Stimulated activated CD8-positive, alpha-beta memory T cell treated with anti-CD3 and anti-CD28 coated beads, Interleukin-2, amount 100 ng/mL, for 1 hour (primary cell): ENCODE measurements at places on chromosomes 4 and X.

GRCh38 chr4:104302731-104303130 lies 192.0 kb downstream of the CXXC4 start:
- DNase-seq: no peak

- no peak for DNase-seq
Observed at GRCh38 chrX:39499996-39500395, 597.8 kb downstream of the BCOR start.

GRCh38 chr4:40555176-40555900 lies 74.3 kb downstream of the RBM47 start:
- DNase-seq: no peak

DNA sequence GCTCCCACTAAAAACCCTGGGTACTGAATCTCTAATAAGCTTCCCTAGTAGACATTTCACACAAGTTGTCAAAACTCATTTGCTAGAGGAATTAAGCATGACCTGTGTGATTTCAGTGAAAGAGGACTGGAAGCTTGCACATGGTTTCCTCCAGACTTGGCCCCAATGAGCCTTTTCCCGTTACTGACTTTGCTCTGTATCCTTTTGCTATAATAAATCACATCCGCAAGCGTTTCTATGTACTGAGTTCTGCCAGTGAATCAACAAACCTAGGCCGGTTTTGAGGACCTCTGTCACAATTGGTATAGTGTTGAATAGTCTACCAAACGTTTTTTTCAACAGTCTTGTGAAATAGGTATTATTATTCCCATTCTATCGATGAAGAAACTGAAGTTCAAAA lies 8.2 kb downstream of the ATP11C start:
- no peak for DNase-seq

- DNase-seq: no peak
Observed at GRCh38 chrX:14956813-14957582, 83.8 kb downstream of the MOSPD2 start.

DNA sequence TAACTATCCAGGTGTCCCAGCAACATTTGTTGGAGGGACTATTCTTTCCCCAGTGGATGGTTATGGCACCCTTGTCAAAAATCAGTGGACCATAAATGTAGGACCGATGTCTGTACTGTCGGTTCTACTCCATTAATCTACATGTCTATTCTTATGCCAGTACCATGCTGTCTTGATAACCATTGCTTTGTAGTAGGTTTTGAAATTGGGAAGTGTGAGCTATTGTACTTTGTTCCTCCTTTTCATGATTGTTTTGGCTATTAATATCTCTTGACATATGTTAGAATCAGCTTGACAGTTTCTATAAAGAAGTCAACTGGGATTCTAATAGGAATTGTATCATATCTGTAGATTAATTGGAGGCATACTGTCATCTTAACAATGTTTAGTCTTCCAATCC lies 112.7 kb downstream of the HNRNPD start:
- DNase-seq: no peak

DNA sequence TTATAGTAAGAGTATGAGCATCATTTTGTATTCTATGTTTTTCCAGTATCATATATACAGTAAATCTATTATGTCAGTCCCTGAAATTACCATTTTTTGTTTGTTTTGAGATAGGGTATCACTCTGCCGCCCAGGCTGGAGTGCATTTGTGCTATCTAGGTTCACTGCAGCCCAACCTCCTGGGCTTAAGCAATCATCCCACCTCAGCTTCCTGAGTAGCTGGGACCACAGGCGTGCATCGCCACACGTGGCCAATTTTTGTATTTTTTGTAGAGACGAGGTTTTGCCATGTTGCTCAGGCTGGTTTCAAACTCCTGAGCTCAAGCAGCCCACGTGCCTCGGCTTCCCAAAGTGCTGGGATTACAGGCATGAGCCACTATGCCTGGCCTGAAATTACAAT lies 85.6 kb downstream of the ZNF330 start:
- no peak for DNase-seq

DNA sequence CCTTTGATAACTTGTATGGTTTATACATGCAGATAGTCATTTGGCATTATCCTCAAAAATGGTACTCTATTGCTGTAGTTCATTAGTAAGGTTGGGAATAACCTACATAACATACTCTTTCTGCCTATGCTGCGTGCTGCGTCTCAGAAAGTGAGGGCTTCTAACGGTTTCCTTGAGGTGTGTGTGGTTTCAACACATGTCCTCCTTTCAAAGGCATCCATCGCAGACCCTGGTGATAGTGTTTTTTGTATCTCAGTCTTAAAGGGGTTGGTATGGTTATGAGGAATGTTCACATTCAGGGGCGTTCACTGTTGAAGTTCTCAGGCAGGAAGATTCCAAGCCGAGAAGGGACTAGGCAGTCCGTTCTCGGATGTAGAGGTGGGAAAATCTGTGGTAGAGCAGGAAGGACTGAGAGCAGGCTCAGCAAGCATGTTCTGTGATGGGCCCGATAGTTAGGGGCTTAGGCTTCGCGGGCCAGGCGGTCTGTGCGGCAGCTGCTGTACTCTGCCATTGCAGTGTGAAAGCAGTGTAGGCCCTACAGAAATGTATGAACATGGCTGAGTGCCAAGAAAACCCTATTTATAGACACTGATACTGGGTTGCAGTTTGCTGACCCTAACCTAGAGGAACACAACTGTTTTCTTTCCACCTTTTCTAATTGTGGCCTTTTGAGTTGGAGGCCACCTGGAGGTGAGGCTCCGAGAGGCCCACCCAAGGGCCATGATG lies 123.2 kb downstream of the GPR143 start:
- no peak for DNase-seq

GRCh38 chr4:162485486-162485885 lies 321.7 kb upstream of the FSTL5 start:
- no peak for DNase-seq

DNA sequence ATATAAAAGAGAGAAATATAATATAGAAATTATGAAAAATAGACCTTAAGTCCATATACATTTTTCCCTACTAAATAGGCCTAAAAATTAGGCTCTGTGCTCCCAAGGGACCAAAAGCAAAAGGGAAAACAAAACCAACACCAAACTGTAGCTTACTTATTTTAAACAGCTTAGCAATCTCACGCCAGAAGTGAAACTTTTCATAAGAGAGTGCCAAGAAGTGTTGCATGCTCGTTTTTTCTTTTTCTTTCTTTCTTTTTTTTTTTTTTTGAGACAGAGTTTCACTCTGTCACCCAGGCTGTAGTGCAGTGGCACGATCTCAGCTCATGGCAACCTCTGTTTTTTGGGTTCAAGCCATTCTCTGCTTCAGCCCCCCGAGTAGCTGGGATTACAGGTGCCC lies 250.4 kb downstream of the TMA16 start:
- DNase-seq: no peak

DNA sequence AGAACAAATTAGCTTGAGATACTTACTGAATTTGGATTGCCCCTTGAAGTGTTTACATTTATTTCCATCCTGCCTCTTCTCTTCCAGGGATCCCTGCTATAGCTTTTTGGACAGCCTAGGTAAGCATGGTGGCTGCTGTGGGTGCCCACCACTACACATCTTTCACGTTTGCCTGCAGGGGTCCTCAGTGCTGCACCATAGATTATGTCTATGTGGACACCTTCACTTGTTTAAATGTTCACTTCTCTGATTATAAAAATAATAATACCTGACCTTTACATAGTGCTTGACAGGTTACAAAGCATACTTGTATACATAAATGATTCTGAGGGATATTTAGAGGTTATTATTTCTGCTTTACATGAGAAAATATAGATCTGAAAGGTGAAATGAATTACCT lies 67.9 kb upstream of the SLC4A4 start:
- no peak for DNase-seq

DNA sequence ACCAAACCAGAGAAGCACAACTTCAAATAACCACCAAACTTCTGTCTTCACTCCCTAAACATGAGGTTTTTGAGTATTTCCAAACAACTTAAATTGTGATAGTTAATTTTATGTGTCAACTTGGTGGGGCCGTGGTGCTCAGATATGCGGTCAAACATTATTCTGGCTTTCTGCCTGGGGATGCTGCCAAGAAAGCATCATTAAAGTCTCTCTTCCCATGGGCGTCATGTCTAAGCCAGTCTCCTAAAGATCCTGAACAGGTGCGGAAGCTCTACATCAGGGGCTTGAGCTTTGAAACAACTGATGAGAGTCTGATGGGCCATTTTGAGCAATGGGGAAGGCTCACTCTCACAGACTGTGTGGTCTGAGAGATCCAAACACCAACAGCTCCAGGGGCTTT lies 24.1 kb upstream of the SOD3 start:
- DNase-seq: no peak

- no peak for DNase-seq
Observed at GRCh38 chrX:123773258-123773988, 40.6 kb upstream of the THOC2 start.
